Right lobe of liver (tissue), 6 donors: ENCODE measurements at places on chromosomes 1 and 21. TPM values are rescaled to one million over a fixed set of nuclear protein-coding genes. Genes with fewer than 3 reads are reported as not detected.

Gene TNFRSF18
- 0.24 TPM for total RNA-seq

Gene COL16A1
- total RNA-seq = 0.73 TPM

- no peak for DNase-seq
- no peaks in the 10 kb centered on the region for H3K27me3 ChIP-seq
- H3K27ac ChIP-seq = no peak overlapping the region
- no peak overlapping the region for H3K4me3 ChIP-seq
Measured at GRCh38 chr21:46385846-46386733, 62.1 kb downstream of the PCNT start.

- peak overlapping the region; percentile 100 for H3K27ac ChIP-seq
- DNase-seq = no peak
- peaks cover 15% of the 10 kb centered on the region for H3K4me1 ChIP-seq
- H3K36me3 ChIP-seq = peaks cover 3% of the 10 kb centered on the region
- no peaks in the 10 kb centered on the region for H3K27me3 ChIP-seq
Measured at GRCh38 chr1:155123801-155124200, 3.9 kb upstream of the EFNA1 start.

DNA sequence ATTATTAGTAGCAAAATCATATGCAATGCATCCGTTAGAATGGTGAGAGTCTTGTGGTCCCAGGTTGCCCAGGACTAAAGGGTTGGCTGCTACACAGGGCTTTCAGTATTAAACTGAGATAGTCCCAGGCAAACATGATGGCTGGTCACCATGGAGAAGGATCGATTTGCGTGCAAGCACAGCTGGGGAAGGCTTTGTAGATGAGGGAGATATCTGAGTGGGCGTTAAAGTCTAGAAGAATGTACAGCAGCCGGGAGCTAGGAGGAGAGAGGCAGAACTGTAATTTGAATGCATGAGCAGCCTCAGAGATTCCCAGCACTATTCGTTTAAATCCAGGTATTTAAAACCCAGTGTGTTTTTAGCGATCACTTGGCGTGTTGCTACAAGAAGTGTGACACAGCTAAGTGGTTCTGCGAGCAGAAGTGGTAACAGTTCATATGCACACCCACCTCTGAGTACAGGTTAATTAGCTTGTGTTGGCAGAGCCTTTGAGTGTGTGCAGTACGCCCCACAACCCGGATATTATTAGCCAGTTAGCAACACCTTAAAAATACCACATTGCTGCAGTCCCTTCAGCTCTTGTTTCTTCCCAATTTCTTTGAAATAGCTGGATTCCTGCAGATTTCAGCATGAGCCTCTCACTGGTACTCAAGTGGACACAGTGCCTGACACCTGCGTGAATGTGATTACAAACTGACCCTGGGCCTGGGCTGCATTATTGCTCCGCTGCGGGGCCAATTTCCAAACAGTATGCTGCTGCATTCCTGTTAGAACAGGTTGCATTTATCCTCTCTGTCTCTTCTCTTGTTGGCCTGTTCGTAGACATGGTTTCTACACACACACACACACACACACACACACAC, 67.2 kb upstream of the SCAF4 start:
- H3K4me1 ChIP-seq = no peaks in the 10 kb centered on the region
- H3K36me3 ChIP-seq = no peaks in the 10 kb centered on the region
- no peaks in the 10 kb centered on the region for H3K27me3 ChIP-seq
- no peak for DNase-seq
- H3K4me3 ChIP-seq = no peak overlapping the region
